ENCODE measurements at places on chromosomes 1 and 21.
A peak's percentile ranks its signal among the peaks of the same experiment; 100 is the strongest.

DNA sequence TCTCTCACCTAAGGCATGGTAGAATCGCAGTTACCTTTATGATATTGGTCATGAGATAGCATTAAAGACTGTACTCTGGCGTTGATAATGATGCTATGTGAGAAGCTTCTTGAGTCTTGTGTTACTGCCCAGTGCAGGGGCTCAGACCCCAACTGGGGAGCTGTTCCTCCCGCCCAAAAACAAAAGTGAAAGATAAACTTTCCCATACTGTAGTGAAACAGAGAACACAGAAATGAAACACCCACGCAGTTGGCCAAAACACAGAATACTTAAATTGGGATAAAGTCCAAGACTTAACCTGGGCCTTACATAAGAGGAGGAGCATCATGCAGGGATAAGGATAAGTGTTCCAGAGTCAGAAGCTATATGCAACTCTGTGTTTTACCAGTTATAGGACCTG is 130.6 kb downstream of the HHIPL2 start:
- DNase-seq, result no peak

GRCh38 chr1:93865253-93865652 is 13.8 kb downstream of the DNTTIP2 start:
- no peak for DNase-seq

DNA sequence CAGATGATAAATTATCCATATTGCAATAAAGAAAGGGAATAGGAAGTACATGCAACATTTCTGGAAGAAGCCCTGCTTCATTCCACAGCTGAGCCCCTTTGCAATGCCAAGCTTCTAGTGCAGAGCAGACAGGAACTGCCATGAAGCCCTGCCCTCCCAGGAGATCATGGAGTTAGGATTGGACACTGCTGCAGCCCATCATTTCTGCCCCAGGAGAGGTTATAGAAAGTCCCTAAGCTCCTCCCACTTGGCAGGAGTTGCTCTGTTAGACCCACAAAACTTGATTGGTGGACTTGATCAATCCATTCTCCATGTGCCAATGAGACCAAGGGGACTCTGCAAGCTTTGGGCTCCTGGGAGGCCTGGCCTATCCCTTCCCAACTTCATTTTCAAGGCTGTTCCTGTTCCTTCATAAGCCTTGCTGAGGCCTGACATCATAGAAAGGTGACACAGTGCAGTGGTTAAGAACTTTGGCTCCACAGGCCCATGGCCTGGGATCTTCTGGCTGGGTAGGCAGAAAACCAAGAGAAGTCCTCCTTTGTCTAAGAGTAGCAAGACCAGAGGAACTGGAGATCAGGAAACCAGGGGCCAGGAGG is 1.3 kb upstream of the LAPTM5 start:
- DNase-seq, result no peak

DNA sequence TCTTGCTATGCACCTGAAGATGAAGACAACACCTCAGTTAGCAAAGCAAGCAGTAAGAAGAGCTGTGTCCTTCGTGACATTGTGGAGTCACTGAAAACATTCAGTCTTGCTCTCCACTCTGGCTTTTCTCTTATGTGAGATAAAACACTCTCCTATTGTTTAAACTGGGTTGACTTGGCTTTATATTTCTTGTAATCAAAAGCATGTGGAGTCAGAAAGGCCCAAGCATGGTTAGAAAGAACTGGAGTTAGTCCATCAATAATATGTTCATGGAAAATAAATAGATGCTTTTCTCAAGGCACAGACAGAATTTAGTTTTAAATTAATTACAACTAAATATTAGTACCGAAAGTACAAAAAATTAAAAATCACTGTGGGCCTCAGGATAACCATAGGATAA is 61.7 kb downstream of the UBE2U start:
- DNase-seq, result no peak

DNA sequence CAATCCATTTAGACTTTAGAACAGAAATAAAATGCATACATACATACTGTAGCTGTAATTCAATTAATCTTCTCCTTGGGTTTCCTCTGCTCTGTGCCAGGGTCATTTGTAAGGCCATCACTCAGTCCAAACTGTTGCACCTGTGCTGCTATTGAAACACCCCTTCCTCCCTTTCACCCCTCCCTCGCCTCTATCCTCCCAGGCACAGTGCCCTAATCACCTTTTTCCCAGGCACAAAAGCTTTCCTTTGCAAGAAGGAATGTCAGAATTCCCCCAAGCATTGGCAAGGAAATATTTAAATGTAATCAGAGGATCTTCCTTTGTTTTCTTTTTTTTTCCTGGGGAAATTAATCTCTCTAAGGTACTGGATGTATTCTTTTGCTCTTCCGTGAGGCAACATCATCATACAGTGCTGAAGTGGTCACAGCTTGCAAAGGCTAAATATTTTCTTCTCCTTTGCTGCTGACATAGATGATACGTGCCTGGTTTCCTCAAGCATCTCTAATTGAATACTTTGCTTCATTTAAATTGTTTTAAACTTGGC is 339.3 kb upstream of the NR5A2 start:
- no peak for DNase-seq

DNA sequence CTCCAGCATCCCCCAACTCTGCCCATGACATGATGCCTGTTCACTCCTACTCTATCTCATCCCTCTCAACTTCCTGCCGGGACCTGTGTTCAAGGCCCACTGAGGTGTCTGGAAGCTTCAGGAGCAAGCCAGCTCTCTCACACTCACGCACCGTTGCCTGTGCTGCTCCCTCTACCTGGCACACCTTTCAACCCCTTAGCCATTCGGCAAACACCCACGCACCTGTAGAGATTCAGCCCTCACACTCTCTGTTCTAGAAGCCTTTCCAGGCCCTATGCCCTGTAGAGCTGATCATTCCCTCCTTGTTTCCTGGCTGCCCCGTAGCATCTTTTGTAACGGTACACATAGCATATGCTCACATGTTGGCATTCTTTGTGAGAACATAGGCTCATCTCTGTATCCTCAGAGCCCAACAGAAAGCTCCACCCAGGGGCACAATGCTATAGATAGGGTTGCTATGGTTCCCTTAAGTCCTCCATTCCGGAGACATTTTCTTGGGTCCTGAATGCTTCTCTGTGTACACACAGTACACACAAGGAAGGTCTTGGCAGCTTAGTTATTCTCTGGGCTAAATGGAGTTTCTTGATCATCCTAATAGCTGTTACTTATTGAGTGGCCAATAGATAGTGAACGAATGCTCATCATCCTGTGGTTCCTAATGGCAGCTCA is 1.3 kb downstream of the C8B start:
- peak; percentile 64 for DNase-seq

DNA sequence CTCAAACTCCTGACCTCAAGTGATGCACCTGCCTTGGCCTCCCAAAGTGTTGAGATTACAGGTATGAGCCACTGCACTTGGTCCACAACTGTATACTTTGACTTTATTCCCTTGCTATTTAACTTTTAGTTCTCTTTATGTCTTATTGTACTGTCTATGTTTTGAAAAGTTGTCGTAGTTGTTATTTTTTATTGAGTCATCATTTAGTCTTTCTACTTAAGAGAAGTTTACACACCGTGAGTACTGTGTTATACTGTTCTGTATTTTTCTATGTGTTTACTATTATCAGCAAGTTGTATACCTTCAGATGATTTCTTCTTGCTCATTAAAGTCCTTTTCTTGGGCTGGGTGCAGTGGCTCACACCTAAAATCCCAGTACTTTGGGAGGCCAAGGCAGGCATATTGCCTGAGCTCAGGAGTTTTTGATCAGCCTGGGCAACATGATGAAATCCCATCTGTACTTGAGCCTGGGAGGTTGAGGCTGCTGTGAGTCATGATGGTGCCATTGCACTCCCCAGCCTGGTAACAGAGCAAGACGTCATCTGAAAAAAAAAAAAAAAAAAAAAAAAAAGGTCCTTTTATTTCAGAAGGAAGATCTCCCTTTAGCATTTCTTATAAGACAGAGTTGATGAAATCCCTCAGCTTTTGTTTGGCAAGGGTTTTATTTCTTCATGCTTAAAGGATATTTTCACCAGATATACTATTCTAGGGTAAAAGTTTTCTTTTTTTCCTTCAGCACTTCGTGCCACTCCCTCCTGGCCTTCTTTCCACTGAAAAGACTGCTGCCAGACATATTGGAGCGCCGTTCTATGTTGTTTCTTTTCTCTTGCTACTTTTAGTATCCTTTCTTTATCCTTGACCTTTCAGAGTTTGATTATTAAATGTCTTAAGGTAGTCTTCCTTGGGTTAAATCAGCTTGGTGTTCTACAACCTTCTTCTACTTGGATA is 47.6 kb downstream of the TNFSF18 start:
- no peak for DNase-seq

GRCh38 chr1:112818990-112819689 is 104.0 kb upstream of the PPM1J start:
- DNase-seq, result no peak
